SIG-M5 (cell line): ENCODE measurements at places on chromosomes 2 and 18.
A peak's percentile ranks its signal among the peaks of the same experiment; 100 is the strongest.

- DNase-seq, result no peak
Observed at GRCh38 chr2:7539760-7540159, 622.5 kb downstream of the RNF144A start.

DNA sequence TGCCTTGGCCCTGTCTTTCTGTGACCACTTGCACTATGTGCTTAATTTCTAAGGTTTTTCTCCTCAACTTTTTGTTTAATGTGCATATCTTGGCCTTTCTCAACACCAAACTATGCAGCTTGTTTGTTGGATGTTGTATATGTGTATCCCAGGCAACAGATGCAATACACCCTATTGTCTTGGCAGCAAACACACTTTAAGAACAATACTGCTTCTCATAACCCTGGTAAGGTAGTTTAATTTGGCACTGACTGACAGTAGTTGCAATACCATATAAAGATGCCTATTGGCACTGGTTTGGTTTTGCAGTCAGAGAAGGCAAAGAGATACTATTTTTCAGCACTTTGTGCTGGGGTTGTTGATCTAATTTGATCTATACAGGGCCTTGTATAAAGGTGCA, 360.7 kb upstream of the CWC22 start:
- DNase-seq, result no peak

- DNase-seq, result no peak
Observed at GRCh38 chr18:62442391-62442790, 80.4 kb upstream of the ZCCHC2 start.

DNA sequence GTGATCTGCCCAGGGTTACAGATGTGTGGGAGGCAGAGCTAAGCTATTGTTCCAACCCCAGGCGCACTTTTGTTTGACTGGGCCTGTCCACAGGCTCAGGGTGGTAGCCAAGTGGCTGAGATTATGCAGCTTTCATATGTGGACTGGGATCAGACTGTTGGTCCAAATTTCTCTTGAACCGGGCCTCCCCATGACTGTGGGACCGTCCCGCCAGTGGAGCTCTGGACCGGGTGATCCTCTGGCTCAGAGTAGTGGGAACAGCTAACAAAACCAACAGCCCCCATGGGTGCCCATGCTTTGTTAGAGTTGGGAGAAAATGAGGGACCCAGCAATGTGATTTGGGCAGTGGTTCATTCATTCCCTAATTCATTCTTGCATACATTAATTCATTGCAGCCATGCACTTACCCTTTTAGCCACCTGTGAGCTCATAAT, 86.8 kb upstream of the HS6ST1 start:
- no peak for DNase-seq

DNA sequence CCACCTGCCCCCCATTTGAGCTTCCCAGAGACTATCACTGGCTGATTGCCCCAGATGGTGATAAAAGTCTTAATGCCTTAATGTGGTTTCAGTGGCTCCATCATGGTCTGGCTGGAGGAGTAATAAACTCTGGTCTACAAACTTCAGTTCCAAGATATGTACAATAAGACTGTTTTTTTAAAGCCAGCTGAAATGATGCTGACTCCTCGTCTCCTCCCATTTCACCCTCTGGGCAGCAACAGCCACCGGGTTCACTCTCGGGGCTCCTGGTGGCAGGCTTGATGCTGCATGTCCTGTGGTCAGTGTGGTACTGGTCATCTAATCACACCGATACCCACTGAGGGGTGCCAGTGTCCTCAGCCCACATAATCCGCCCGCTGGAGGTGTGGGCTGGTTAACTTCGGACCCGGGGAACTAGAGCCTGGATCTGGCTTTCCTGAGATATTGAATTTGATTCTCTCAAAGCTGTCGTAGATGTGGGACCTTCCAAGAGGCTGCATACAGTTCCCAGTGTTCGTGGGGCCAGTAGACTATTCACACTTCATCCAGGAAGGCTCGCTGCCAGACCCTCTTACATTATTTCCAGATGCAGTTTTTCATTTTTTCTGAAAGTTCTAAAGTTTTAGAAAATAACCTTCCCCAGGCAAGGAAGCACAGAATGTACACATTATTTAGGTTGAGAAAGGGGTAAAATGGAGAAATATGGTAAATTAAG, 95.3 kb downstream of the GALR1 start:
- no peak for DNase-seq

- DNase-seq, result no peak
Observed at GRCh38 chr2:231715988-231716616, 7.8 kb downstream of the PTMA start.

DNA sequence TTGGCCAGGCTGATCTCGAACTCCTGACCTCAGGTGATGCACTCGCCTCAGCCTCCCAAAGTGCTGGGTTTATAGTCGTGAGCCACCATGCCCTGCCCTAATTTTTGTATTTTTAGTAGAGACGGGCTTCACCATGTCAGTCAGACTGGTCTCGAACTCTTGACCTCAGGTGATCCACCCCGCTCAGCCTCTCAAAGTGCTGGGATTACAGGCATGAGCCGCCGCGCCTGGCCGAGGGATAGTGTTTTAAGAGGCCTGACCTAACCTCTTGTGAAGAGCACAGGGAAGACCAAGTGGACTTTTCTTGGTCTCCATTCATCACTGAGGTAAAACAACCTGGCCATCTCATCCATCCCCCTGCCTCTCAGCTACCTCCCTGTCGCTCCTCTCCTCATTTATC, 29.7 kb downstream of the SIX2 start:
- no peak for DNase-seq

DNA sequence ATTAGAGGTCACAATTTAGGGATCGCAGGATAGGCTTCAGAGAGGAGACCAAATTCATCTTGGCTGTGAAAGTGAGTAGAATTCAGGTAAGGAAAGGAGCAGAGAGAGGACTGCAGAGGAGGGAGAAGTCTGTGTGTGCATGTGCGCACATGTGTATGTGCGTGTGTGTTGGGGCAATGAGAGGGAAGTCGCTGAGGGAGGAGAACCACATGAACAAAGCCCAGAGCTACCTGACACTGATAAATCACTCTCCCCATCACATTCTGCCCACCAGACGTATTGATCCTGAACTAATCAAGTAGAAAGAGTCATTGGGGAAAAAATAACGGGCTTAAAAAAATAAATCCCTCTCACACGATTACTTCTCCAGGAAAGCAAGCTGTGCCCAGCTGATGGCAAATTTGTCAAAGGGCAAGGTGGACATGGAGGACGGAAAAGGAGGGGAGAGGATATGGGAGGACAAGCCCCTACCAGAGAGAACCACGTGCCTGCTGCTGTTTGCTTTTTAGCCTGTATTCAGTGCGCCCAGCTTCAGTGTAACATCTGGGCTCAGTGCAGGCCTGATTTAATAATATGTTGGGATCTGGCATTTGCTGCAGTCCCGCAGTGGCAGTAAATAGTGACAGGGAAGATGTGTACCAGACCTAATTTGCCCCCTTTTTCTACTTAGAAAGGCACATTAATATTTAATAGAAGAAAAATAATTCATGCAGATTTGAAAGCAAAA, 307.5 kb downstream of the C1D start:
- no peak for DNase-seq

DNA sequence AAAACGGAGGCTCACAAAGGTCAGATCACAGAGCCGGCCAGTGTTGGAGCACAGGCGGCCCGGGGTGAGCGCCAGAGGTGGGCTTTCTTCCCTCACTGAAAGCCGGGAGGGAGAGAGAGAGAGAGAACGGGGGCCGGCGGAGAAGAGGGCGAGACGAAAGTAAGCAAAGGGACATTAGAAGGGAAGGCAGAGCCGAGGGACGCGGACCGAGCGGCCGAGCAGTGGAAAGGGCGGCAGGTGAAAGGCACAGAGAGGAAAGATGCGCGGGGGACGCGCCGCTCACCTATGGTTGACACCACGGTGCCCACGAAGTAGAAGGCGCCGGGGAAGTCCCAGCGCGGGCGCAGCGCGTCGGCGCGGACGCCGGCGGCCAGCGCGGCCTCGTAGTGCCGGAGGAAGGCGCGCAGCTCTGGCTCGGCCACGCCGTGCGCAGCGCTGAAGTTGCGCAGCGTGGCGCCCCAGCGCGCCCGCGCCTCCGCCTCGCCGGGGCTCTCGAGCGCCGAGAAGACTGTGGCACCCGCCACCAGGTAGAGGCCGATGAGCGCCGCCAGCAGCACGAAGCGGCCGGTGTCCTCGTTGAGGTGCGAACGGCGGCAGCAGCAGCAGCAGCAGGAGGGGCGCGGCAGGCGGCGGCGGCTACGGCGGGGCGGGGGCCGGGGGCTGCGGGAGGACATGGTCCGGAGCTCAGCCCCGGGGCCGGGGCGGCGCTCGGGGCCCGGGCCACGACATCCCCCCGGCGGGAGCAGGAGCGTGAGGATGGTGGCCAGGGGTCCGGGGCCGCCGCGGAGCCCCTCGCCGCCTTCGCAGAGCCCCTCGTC, 166.9 kb downstream of the MSH2 start:
- DNase-seq, result no peak

GRCh38 chr2:172465417-172466334, 38.3 kb downstream of the ITGA6 start:
- DNase-seq, result peak; percentile 44

DNA sequence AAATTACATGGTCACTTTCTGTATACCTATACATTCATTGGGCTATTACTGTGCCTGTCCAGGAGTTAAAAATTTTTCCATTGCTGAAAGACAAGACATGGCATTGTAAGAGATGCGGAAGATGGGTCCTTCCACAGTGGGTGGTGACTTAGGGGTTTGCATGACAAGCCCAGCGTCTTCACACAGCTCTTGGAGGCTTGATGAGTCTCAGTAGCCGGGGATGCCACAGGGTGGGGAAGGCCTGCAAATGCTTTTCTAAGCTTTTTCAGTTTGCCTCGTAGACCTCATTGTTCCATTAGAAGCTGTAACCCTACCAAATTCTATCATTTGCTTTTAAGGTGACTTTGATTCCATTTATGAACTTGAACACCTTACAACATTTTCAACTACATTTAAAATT, 18.1 kb upstream of the MAPRE3 start:
- no peak for DNase-seq

GRCh38 chr2:39682066-39682692, 16.5 kb downstream of the TMEM178A start:
- no peak for DNase-seq
